ENCODE measurements at places on chromosomes 2 and 18. TPM values are rescaled to one million over a fixed set of nuclear protein-coding genes. Genes with fewer than 3 reads are reported as not detected.

The SLC1A4 gene
- polyA plus RNA-seq: 14.2 TPM

The TUBA3D gene
- 92.5 TPM for polyA plus RNA-seq

The LCT gene
- not detected for polyA plus RNA-seq

The AGBL5 gene
- 4.2 TPM for polyA plus RNA-seq

The DCTN1 gene
- 168 TPM for polyA plus RNA-seq
